ENCODE measurements at places on chromosomes 3 and 15. TPM values are rescaled to one million over a fixed set of nuclear protein-coding genes. Genes with fewer than 3 reads are reported as not detected.

The GOLGA8M gene
- total RNA-seq: not detected

The GOLGA6D gene
- not detected for total RNA-seq

The PARP15 gene
- total RNA-seq: 0.82 TPM

The TUSC7 gene
- total RNA-seq: not detected

The CLDN11 gene
- 661 TPM for total RNA-seq

The P3H2 gene
- total RNA-seq: 15.6 TPM

The DCLK3 gene
- not detected for total RNA-seq

The SPSB4 gene
- not detected for total RNA-seq

The RFT1 gene
- total RNA-seq: 13.9 TPM

The TF gene
- total RNA-seq: 4.0 TPM

The ATP10A gene
- total RNA-seq: 4.4 TPM

The RARB gene
- total RNA-seq: 3.1 TPM

The RHOV gene
- 0.82 TPM for total RNA-seq

The PRR20G gene
- not detected for total RNA-seq

The TNIK gene
- 24.2 TPM for total RNA-seq

The PROS1 gene
- total RNA-seq: 109 TPM

The CKMT1B gene
- total RNA-seq: not detected

The SLC12A8 gene
- total RNA-seq: 15.5 TPM

The CIB2 gene
- total RNA-seq: 4.3 TPM

The IL5RA gene
- not detected for total RNA-seq

The CXCR6 gene
- total RNA-seq: not detected

The CD80 gene
- total RNA-seq: not detected

The CLDN16 gene
- total RNA-seq: 0.09 TPM

The COL8A1 gene
- total RNA-seq: 24.3 TPM

The EPHB1 gene
- 1.2 TPM for total RNA-seq

The HGD gene
- 0.57 TPM for total RNA-seq

The HHLA2 gene
- not detected for total RNA-seq

The LTF gene
- not detected for total RNA-seq

The CASR gene
- total RNA-seq: not detected

The ADGRG7 gene
- total RNA-seq: not detected

The DNAH12 gene
- 0.09 TPM for total RNA-seq

The LRIG1 gene
- 3.9 TPM for total RNA-seq

The ACAP2 gene
- 92.3 TPM for total RNA-seq

The RASGRP1 gene
- total RNA-seq: 0.09 TPM

The ECE2 gene
- total RNA-seq: not detected

The GRAMD1C gene
- 12.1 TPM for total RNA-seq

The LDHAL6B gene
- total RNA-seq: not detected

The DYNC1LI1 gene
- 84.3 TPM for total RNA-seq

The TRIM42 gene
- total RNA-seq: not detected

The C3orf85 gene
- not detected for total RNA-seq

The PSTPIP1 gene
- total RNA-seq: not detected

The TGM4 gene
- total RNA-seq: not detected

The GOLGA8G gene
- total RNA-seq: not detected
